BJ (cell line): ENCODE measurements at places on chromosomes 1 and 21. TPM values are rescaled to one million over a fixed set of nuclear protein-coding genes. Genes with fewer than 3 reads are reported as not detected.
A peak's percentile ranks its signal among the peaks of the same experiment; 100 is the strongest.

USH2A gene
- polyA plus RNA-seq = under 0.01 TPM in 1 of 2 replicates, not detected in the other

TMEM52 gene
- polyA plus RNA-seq = 0.28 and 1.0 TPM in 2 replicates

RSPO1 gene
- polyA plus RNA-seq = 0.04 and 0.05 TPM in 2 replicates

KRTAP21-1 gene
- not detected in 2 replicates for polyA plus RNA-seq

IL24 gene
- 0.10 and 0.25 TPM in 2 replicates for polyA plus RNA-seq

ECE1 gene
- polyA plus RNA-seq = 70.7 and 150 TPM in 2 replicates

- no peak for DNase-seq
Observed at GRCh38 chr1:82503822-82504221, 703.1 kb downstream of the ADGRL2 start.

- DNase-seq = no peak
Observed at GRCh38 chr1:4179914-4180735, 280.1 kb upstream of the C1orf174 start.

GRCh38 chr1:64483731-64484414, 13.9 kb downstream of the CACHD1 start:
- DNase-seq = no peak

- no peak for DNase-seq
Observed at GRCh38 chr1:200336101-200336845, 73.6 kb downstream of the ZNF281 start.

- no peak for DNase-seq
Observed at GRCh38 chr1:6588893-6589520, 9.2 kb downstream of the ZBTB48 start.

- no peak for DNase-seq
Observed at GRCh38 chr1:81873946-81874345, 73.2 kb downstream of the ADGRL2 start.

DNA sequence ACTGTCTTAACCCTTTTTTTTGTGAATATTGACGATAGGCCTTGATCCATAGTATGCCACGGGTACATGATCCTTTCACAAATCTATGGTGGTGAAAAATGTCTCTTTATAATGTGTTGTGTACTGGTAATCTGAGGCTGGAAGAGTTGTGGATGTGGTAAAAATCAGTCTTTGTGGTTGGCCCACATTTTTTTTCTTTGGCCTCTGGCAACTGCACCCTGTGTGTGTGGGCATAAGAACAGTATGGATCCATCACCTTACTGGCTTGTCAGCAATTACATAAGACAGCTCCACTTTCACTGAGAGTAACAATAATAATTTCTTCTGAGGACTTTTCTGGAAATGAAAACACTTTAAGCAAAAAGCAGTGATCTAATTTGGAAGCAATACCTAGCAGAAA, 101.6 kb downstream of the GABPA start:
- DNase-seq = no peak

DNA sequence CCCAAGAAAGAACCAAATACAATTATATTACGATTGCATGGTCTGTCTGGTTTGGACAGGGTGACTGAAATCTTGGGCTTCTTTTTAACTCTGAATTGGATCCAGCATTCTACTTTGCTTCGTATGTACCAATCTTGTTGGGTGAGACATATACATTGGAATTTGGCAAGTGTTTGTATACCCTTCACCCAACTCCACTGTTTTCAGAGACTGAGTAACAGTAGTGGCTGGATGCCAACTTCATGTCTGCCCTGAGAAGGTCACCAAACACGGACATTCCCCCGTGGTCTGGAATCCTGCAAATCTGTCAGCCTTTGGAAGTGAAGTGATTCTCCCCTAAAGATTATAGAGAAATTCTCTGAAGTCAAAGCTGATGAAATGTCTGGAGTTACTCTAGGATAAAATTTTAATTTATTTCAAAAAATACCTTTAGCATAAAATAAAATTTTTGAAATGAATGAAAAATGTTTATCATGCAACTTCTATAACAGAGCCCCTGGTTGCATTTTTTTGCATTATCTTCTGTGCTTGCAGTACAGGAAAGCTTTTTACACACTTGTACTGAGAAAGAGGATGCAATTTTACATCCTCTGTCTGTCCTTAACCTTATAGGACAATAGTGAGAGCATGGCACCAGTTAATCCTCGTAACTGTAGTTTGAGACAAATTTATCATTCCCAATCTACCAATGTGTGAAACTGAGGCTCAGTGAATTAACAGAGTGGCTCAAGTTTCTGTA, 201.8 kb downstream of the DISC1 start:
- DNase-seq = no peak

GRCh38 chr1:186858923-186859322, 30.2 kb downstream of the PLA2G4A start:
- DNase-seq = no peak

DNA sequence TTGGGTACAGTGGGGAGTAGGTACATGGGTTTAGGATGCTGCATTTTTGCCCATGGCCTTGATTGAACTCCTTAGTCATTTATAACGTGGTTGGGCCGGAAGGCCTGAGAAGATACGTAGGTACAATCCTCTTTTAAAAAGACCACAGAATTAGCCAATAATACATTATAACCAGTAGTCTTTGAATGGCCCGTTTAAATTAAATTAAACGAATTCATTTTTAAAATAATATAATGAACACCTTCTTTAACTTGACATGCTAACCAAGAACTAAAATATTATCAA, 20.1 kb upstream of the ADAR start:
- no peak for DNase-seq

GRCh38 chr1:216822480-216822879, 99.3 kb upstream of the ESRRG start:
- DNase-seq = no peak

DNA sequence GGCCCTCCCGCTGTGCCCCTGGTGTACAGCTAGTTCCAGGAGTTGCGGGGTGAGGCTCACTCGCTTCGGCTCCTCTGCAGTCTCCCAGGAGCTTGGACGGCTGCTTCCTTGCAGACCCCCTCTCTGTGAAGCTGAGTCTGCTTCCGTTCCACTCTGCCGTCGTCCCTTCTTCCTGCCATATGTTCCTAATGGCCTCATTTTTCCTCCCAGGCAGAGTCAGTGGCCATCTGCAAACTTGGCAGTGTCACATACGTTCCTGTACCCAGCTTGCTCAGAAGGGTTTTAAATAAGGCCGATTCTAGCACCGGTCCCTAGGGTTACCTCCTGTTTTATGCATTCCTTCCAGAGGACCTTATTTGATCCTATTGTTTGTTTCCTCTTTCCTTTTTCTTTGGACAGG, 21.3 kb downstream of the ACTL8 start:
- no peak for DNase-seq

- DNase-seq = no peak
Observed at GRCh38 chr21:31731056-31731856, 662 bp downstream of the SCAF4 start.

- no peak for DNase-seq
Observed at GRCh38 chr1:7373251-7373650, 397.8 kb upstream of the VAMP3 start.

DNA sequence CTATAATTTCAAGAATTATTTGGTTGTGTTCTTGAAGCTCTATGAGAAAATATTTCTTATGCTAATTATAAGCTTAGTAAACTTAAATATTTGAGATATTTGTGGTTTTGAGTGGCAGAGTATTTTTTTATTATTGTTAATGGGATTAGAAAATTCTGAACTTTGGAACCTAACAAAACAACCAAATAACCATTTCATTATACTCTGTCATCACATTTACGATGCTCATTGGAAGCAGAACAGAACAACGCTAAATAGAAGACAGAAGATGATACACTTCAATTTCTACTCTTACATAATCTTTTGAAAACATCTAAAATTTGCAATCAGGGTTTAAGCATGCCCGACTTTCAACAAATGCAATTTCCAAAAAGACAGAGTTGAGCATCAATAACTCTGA, 270.2 kb downstream of the PTPRC start:
- peak; percentile 27 for DNase-seq

DNA sequence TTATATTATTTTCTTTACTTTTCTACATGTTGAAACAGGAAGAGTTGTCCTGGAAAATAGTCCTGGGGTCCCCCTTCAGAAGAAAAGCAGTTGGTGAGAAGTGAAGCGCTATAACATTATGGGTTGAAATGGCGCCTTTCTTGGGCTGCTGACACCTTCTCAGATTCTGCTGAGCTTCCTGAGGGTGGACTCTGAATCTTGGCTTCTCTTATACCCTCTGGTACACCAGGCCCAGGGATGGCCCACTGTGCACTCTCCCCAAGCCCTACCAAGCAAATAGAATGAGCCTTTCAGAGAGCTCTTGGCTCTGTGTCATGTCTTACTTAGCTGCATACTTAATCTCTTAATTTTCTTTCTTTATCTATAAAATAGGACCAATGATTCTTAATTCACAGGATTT, 42.3 kb downstream of the CD247 start:
- no peak for DNase-seq
